CD4-positive, alpha-beta T cell treated with Interleukin-2 at 100 ng/mL for 4 hours (primary cell): ENCODE measurements at places on chromosomes 13 and 19.

- DNase-seq = no peak
Observed at GRCh38 chr13:34347784-34348573, 530.0 kb downstream of the RFC3 start.

- DNase-seq = no peak
Observed at GRCh38 chr13:78976696-78977095, 317.7 kb upstream of the OBI1 start.

DNA sequence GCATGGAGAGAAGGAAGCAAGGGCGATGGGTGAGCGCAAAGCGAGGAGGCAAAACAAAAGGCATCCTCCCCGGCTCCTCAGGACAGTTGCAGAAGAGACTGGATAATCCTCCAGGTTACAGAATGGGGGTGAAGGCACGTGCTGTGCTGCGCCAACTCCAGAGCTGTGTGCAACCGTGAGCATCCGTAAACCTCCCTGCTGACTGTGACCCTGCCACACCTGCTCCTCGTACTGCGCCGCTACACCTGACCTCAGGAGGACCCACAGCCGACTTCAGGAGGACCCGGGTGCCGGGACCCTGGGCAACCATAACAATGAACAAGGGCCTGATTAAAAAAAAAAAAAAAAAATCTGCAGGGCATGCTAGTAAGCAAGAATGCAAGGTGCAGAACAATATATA lies 68.7 kb downstream of the SLC7A1 start:
- DNase-seq = no peak

DNA sequence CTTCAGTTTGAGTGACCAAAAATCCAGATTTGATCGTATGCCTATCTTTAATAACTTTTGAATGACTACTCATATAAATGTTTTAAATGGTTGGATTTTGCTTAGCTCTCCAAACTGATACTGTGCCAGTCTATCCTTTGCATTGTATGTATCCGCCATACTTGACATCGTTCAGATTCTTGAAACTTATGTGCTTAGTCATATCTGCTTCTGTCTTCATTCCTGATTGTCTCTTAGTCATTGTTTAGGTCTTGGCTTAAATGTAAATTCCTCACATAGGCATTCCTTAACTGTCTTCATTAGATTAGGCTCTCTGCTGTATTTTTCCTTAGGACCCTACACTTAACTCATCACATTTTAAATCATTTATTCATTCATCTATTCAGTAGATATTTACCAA lies 126.0 kb downstream of the PCCA start:
- no peak for DNase-seq

DNA sequence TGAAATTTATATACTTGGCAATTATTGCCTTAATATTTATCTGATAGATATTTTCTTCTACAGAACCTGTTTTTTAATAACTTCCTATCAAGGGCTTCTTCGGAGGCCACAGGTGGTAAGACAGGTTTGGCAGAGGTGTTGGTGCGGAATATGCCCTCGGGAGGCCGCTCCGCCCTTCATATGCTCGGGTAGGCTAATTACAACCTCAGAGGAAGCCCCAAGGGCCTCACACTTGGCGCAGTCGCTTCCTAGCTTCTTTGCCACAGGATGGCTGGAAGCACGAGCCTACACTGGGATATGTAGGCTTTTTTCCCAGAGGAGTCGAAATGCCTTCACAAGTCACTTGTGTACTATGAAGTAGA lies 68.8 kb downstream of the LMO7 start:
- DNase-seq = no peak

DNA sequence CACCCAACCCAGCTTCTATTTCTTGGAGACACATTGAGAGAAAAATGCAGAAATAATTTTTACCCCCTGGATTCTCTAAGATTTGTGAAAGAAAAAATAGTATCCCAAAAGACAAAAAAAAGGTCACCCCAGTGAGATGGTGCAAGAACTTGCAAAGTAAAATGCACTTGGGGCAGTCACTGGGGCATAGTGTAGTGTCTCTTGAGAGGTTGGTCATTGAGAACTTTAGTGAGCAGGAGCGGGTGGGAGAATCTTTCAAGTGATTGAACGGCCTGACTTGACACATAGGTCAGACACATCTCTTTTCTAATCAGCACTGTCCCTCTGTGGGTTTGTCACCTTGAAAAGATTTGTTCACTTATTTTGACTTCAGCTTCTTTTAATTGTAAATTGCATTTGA lies 2.4 kb downstream of the ZNF85 start:
- DNase-seq = no peak

DNA sequence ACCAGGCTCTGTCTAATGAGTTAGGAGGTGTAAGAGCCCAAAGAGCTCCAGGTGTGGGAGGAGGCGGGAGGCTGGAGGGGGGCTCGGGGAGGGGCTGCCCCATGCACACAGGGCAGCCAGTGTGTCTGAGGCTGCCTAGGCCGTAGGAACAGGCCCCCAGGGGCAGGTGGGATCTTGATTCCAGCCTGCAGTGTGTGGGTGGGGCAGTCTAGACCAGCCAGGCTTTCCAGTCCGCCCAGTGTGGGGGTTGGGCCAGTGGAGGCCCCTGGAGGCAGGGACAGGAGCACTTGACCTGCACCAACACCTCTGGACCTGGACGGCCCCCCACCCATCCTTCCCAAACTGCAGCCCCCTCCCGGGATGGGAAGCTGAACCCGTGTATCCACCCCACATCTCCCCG lies 5.4 kb upstream of the CAMSAP3 start:
- DNase-seq = no peak

DNA sequence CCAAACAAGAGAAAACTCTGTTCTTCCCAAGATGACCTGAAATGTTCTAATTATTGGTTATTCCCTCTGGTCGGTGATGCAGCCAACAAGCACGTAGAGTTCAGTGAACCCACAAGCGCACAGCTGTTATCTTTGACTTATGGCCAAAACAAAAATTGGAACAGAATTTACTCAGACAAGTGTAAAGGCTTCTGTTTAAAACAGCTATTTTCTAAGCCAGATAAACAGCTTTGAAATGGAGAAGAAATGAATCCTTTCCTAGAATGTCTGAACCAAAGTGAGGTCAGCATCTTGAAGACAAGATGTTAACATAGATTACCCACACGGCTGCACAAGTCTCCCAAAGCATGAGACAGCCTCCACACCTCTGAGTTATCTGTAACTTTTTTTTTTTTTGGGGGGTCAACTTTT lies 669.2 kb downstream of the DIAPH3 start:
- no peak for DNase-seq

DNA sequence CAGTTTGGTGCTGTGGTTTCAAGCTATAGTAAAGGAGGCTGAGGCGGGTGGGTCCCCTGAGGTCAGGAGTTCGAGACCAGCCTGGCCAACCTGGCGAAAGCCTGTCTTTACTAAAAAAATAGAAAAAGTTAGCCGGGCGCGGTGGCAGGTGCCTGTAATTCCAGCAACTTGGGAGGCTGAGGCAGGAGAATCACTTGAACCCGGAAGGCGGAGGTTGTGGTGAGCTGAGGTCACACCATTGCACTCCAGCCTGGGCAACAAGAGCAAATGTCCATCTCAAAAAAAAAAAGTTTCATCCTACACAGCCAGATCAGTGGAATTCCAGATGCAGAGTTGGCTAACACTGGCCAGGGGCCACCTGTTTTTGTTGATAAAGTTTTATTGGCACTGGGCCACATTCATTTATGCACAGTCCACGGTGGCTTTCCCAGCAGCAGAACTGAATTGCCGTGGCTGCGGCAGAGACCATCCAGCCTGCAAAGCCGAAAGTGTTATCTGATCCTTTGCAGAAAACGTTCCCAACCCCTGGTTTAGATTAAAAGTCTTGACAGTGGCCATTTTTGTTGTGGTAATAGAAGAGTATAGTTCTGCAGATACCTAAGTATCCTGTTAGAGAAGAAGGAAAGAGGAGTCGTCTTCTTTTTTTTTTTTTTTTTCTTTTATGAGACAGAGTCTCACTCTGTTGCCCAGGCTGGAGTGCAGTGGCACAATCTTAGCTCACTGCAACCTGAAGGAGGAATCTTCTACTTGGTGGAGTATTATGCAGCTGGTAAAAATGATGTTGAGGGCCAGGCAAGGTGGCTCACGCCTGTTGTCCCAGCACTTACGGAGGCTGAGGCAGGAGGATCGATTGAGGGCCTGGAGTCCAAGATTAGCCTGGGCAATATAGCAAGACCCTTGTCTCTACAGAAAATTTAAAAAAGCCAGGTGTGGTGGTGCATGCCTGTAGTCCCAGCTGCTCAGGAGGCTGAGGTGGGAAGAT lies 8.7 kb downstream of the NCLN start:
- DNase-seq = no peak

DNA sequence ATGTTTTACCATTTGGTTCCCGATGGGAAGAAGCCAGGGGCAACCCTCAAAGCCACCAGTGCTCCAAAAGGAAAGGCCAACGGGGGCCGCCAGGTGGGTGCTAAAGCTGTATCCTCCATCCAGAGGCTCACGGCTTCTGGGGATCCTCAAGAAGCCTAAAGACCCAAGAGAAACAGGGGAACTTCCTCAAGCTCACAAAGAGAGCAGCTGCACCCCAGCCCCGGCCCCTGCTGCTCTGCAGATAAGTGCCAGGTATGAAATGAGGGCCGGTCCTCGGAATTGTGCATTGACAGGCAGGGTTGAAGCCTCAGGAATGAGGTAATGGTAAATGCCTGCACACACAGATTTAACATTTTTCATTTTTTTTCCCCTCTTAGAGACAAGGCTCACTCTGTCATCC lies 8.0 kb upstream of the POP4 start:
- no peak for DNase-seq

DNA sequence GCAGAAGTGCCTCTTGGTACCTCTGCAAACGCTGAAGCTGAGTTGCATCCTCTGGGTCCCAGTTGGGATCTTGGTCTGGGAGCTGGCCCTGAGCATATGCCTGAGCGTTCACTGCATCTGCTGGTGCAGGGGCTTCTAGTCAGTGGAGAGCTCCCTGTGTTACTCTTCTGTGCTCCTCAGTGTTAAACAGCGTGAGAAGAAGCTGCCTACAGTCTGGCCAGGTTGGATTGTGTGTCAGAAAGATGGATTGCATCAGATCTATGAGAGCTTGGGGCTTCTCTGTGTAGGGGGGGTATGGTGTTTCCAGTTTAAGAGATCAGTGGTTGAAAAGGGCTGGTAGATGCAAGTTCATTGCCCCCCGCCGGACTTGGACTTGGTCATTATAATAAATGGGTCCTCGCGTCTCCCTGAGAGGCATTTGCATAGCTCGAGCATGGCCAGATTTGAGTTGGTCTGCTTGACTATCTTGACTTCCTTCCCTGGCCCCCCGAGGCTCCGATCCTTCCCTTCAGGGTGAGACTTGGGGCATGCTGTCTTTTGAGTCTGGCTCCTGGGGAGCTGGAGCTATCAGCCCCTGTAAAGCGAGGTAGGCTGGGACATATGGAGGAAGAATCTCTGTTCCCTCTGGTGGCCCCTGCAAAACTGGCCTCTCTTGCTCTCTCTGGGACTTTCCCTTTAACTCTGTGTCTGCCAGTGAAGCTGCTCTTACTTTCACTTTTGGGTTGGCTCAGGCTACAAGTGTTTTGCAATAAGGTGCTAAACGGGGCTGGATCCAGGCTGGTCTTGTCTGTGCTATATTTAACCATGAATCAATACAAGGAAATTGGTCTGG lies 52.9 kb downstream of the OR10H4 start:
- peak; percentile 55 for DNase-seq

GRCh38 chr13:40345654-40346372 lies 320.6 kb downstream of the FOXO1 start:
- no peak for DNase-seq

- DNase-seq = no peak
Observed at GRCh38 chr19:30540761-30541160, 168.6 kb downstream of the ZNF536 start.

GRCh38 chr19:14183741-14184350 lies 22.1 kb downstream of the ADGRL1 start:
- DNase-seq = no peak

- DNase-seq = no peak
Observed at GRCh38 chr13:73173279-73173811, 114.5 kb downstream of the KLF5 start.

GRCh38 chr13:21048901-21049698 lies 12.3 kb downstream of the LATS2 start:
- DNase-seq = no peak

DNA sequence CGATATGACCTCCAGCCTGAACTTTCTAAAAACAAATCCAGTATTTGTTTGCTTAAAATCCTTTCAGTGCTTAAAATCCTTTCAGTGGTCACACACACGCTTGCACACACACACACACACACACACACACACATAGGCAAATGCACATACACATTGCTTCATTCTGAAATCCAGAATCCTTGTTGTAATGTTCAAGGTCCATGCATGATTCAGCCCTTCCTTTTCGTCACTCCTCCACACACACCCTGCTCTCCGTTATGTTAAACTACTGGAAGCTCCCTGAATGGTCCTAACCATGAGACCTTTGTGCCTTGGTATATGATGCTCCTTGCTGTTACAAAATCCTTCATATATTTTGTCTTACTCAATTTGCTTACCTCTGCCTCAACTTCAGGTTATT lies 44.9 kb downstream of the SERTM1 start:
- DNase-seq = no peak
